IPS DF 19.7 (cell line): ENCODE measurements at places on chromosomes 12 and 14.

DNA sequence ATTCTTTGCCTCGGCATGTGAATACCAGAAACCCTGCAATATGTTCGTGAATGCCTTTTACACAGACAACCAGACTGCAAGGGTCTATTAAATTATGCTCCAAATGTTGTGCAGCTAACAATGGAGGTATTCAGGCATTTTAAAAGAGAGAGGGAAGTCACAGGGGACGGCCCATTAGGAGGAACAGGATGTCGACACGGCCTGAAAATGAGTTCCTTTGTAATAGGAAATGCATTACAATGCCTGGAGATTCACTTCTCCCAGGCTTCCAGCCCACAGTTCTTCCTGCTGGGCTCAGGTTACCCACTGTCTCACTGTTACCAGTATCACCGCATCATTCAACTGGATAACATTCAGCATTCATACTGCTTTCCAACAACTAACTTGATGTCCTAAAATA is 2.5 kb downstream of the DUSP6 start:
- peak; percentile 83 for DNase-seq

DNA sequence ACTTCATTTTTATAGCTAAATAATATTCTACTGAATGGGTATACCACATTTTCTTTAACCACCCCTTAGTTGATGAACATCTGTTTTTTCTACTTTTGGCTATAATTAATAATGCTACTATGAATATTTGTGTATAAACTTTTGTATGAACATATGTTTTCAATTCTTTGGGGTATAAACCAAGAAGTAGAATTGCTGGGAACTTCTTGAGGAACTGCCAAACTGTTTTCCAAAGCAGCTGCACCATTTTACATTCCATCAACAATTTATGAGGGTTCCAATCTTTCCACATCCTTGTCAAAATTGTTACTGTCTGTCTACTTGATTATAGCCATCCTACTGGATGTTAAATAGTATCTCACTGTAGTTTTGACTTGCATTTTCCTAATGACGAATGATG is 221.8 kb downstream of the PRKD1 start:
- DNase-seq, result no peak

DNA sequence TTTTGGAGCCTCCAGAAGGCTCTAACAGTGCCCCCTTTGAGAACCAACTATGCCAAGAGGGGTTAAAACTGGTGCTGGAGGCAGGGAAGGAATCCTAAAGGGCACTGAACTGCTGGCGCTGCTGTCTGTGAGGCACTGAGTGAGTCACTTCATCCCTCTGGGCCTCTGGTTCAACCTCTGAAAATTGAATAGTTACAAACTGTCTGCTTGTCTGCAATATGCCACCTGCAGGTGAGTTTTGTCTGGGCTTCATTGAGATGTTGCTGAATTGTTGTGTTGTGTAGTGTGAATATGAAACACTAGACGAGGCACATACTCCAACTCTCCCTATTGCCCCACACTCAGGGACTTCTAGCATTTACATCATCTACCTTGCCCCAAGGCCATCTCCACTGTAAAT is 68.0 kb downstream of the GRIN2B start:
- DNase-seq, result no peak

- DNase-seq, result no peak
These were observed 163.8 kb upstream of the KITLG start for GRCh38 chr12:88743946-88744685.

GRCh38 chr14:79098324-79098723 is 928.2 kb downstream of the NRXN3 start:
- DNase-seq, result no peak

DNA sequence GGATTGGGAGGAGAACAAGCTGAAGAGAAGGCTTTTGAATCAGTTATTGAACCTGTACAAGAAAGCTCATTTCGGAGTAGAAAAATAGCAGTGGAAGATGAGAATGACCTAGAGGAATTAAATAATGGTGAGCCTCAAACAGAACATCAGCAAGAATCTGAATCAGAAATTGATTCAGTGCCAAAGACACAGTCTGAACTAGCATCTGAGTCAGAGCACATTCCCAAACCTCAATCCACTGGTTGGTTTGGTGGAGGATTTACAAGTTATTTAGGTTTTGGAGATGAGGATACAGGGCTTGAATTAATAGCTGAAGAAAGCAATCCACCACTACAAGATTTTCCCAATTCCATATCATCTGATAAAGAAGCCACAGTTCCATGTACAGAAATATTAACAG is 13.5 kb downstream of the MIA2 start:
- DNase-seq, result no peak

DNA sequence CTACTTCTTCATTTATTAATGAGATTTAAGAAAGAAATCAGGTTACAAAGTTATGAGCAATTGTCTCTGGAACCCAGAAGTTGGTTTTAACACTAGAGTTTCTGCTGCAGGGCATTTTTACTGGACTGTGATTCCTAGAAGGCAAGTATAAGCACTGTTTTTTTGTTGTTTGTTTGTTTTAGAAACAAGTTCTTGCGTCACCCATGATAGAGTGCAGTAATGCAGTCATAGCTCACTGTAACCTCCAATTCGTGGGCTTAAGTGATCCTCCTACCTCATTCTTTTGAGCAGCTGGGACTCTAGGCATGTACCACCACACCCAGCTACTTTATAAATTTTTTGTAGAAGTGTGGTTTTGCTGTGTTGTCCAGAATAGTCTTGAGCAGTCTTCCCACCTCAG is 25.6 kb downstream of the RAP1B start:
- no peak for DNase-seq

DNA sequence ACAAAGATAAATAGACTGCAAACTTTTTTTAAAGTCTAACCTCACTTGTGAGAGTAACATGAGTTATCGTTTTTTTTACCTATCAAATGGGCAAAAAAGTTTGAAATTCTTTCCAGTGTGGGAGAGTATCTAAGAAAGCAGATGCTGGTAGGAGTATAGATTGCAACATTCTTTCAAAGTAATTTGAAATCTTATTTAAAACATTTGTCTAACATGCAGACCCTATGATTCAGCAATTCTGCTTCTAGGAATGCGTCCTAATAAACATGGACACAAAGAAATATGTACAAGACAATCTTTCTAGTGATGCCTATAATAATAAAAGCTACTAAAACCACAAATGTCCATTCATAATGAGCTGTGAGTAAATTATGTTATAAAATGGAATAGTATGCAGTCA is 110.4 kb upstream of the TMCC3 start:
- DNase-seq, result no peak

- DNase-seq, result no peak
These were observed 291.7 kb downstream of the RMST start for GRCh38 chr12:97754306-97754705.

DNA sequence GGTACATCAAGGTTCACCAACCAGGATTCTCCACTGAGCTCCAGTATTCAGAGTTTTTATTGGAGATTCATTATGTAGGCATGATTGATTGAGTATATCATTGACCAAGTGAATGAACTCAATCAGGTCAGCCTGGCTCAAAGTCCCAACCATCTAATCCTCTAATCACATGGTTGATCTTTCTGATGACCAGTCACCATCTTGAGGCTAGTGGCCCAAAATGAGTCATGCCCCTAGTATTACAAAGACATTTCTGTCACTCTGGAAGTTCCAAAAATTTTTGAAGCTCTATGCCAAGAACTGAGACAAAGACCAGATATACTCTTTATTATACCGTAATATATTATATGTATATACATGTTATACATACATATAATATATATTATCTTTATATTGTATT is 75.9 kb upstream of the ATF7IP start:
- DNase-seq, result no peak

DNA sequence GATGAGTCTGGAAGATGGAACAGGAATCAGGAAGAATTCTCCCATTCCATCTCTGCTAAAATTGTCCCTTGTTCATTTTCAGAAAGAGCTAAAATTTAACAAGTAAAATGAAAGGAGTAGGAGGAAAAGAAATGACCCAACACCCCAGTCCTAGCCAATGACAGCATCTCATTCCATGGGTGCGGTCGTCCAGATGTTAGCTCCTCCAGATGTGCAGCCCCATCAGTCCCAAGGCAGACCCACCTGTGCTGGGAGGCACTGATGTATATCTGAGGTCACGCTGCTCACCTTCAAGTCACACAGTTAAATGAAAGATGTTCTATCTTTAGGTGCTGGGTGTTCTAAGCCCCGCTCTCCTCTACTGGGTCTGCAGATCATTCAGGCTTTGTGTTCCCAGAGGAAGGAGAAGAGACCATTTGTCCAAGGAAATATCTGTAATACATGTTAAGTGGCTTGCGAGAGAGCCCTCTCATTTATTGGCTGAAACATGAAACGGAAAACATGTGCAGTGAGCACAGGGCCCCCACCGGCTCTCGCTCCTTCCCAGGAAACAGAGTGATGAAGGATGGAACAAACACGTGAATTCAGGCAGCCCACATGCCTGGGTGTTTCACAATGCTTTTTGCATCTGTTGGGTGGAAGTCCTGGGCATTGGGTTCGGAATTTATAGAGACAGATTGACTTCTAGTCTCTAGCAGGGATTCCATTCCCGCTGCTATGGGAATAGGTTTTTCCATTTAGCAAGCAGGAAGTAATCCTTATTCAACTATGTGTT is 294.6 kb downstream of the NUAK1 start:
- no peak for DNase-seq

- DNase-seq, result peak; percentile 60
These were observed 22.4 kb upstream of the PPM1H start for GRCh38 chr12:62957233-62957953.

DNA sequence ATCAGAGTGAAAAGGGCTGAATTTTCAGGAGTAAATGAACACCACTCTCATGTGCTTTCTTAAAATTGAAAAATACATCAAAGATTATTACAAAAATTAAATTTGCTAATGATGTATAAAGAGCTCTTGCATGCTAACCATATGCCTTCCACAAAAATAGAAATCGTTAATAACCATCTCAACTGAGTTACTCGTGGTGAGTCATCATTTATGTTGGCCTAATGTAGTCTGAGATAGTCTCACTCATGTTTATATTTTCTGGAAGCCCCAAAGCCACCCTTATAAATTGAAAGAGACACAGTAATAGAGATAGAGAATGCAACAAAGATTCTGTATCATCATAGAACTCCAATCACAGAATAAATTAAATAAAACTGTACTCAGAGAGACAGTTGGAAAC is 131.2 kb downstream of the KCNH5 start:
- DNase-seq, result no peak

DNA sequence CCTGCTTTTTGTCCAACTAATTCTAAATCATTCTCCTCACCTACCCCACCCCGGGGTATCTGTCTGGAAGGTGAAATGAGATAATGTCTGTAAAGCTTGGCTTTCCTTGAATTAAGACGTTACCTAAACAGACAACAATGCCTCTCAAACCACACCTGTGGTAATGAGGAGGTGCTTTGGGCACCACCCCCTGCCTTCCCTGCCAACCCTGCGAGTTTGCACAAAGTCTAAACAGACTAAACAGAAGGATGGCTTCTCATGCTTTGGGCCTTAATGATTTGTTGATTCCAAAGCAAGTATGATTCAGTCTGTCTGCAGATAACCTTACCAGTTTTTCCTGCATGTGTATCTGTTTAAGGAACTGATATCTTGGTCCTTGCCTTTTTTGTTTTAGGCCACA is 82.4 kb downstream of the ZFC3H1 start:
- no peak for DNase-seq

DNA sequence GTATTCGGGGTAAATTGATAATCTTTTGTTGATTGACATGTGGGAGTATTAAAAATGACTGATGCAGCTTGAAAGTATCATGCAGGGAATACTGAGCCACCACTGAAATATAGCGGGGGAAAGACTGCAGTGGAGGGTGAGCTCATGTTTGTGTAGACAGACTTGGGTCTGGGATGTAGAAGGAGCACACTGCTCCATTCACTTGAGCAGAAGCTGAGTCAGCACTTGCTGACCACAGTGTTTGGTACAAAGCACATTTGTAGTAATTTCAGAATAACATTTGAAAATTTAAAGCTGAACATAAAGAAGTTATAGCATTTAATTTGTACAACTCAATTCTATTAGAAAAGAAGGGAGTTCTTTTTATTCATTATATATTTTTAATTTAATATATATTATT is 304.3 kb upstream of the PRICKLE1 start:
- no peak for DNase-seq

DNA sequence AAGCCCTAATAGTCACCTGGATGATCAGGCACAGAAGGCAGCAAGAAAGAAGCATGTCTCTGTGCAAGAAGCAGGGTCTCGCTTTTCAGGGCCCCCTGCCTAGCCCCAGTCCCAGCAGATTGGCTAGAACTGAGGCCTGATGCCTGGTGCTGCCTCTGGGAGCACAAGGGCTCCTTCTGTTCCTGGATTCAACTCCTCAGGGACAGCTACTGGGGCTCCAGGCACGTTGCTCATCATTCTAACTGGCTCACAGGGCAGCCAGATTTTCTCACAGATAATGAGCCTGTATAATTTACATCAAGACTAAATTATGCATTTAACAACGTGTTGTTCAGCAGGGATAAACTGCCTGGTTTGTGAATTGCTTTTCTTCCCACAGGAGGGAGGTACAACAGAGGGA is 106.5 kb upstream of the PLXNC1 start:
- no peak for DNase-seq

DNA sequence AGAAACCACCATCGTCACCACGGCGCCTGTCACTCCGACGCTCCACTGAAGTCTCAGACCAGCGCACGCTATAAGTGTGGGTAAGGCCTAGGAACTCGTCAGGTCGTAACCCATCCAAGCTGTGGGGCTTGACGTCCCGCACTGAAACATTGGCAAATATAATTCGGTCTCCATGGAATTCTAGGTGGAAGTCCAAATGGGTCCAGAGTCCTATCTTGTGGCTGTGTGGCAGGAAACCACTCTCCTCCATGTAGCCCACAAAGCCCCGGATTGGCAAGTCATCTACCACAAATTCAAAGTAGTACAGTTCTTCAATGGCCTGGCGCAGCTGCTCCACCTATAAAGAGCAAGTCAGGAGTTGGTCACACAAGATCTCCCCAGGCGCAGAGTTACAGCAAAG is 2.3 kb downstream of the TM9SF1 start:
- DNase-seq, result no peak

DNA sequence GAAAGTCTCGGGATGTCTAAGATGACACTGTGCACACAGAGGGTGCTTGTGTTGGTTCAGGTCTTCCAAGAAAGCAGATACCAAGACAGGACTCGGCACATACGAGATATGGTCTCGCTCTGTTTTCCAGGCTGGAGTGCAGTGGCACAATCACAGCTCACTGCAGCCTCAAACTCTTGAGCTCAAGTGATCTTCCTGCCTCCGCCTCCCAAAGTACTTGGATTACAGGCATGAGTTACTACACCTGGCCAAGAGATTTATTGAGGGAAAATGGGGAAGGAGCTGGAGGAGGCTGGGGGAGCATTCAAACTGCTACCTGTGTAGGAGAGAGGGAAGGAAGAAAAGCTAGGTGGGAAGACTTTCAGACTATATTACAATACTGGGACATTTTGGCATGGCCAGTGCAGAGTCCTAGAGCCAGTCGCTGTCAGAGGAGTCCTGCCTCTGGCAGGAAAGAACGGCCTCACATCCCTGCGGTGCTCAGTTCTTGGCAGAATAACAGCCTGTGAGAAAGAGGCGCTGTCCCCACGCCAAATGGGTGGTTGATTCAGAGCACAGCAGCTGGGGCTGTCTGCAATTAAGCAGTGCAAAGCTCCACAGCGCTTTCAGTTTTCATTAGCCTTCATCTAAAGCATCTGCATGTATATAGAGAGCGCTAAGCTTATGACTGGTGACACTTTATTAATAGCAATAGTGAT is 18.3 kb downstream of the SLC17A8 start:
- no peak for DNase-seq

GRCh38 chr12:124621296-124621660 is 53.9 kb upstream of the NCOR2 start:
- DNase-seq, result no peak

- no peak for DNase-seq
These were observed 14.4 kb downstream of the ASCL4 start for GRCh38 chr12:107788690-107789458.
